Fibroblast of skin of right quadriceps (primary cell): ENCODE measurements at places on chromosomes 5 and 9.

DNA sequence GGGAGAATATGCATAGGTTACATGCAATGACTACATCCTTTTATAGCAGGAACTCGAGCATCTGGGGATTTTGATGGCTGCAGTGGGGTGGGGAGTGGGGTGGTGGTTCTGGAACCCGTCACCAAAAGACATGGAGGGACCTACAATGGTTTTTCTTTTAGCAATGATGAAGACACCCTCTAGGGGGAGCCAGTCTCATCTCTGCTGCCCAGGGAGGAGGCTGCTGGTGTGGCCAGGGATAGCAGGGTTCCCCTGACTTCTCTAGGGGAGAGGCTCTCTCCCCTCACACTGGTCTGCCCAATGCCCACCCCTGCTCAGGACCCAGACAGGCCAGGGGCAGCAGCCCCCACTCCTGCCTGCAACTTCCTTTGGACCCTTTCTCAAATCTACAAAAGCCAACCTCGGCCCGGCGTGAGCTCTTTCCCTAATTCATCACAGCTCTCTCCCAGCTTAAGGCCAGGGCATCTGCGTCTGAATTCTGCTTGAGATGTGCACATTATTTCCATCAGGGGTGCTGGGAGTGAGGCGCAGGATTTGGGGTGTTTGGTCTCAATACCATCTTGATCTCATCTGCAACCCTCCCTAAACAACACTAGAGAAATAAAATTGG is 73.6 kb upstream of the RETREG1 start:
- DNase-seq, result peak; percentile 47

GRCh38 chr9:137188086-137188489 is 272 bp downstream of the ANAPC2 start:
- DNase-seq, result no peak

DNA sequence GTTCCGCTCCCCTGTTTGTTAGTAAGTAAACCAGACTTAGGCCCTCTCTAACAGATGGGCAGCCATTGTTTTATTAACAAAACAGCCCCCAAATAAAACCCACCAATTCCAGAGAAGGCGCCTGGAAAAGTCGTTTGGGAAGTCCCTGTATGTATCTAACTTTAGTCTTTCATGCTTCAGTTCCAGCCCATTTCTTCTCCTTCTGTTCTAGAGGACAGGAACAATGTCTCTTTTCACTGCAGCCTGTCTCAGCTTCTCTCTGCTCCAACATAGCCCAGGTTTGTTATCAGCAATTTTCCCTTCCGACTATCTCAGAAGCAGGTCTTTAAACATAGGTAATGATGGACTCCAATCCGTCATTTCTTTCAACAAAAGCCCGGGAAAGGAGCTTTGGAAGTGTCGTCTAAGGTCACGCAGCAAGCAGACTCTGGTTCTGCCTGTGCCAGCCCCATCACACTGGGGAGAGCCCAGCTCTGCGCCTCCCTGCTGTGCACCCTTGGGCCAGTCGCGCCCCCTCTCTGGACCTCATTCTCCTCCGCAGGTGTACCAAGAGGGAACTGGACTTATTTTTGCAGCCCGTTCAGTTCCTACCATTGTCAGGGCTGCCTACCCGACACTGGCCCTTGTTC is 9.6 kb upstream of the AKNA start:
- DNase-seq, result no peak

GRCh38 chr5:122436615-122437014 is 124.6 kb downstream of the SNCAIP start:
- DNase-seq, result no peak

DNA sequence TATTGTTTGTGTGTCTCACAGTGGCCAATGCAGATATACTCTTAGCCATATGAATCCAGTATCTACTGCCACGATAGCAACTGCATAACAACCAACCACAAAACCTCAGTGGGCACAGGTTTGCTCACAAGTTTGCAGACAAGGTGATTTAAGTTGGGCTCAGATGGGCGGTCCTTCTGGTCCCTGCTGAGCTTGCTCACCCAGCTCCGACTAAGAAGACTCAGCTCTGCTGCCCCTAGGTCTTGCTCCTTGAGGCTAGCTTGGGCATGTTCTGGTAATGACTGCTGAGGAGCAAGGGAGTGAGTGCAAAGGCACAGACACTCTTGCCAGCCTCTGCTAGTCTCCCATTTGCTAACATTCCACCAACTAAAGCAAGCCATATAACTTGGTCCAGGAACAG is 52.6 kb downstream of the MTX3 start:
- DNase-seq, result no peak
